ENCODE measurements at places on chromosomes 7 and 10.

DNA sequence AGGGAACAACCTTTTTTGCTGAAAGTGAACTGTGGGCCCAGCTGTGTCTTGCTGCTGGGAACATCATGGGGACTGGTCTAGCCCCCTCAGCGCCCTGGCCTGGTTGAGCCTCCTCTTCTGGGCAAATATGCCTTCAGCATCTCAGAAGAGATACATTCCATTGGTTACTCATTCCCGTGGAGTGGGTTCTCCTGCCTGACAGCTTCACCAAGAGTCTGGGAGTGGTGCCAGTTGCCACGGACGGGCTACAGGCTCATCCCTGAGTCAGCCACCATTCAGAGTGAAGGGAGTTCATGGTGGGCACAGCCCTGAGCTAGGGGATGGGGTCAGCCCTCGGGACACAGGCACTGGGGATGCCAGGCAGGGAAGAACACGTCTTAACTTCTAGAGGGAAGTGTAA, 81.9 kb downstream of the RAMP3 start:
- DNase-seq = no peak

DNA sequence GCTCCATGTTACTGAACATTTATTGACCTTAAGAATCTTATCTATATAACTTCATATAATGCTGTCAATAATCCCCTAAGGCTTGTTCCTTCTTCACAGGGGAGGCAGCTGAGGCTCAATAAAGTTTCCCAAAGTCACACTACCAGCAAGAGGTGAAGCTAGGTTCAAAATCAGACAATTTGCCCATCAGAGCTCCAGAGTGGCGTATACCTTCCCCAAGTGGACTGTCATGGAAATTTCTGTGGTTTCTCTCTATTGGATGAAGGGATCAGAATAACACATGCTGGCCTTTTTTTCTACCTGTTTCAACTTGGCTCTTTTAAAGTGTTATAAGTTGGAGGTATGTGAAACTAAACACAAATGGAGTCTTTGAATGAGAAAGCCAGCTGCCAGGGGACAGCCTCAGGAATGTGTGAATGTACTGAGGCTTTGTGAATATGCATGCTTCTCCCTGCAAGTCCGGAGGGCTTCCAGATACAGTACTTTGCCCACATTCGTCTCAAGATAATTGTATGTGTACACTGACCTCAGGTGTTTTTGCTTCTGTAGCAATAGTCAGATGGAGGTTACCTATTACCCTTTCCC, 656.3 kb upstream of the CELF2 start:
- DNase-seq = no peak

DNA sequence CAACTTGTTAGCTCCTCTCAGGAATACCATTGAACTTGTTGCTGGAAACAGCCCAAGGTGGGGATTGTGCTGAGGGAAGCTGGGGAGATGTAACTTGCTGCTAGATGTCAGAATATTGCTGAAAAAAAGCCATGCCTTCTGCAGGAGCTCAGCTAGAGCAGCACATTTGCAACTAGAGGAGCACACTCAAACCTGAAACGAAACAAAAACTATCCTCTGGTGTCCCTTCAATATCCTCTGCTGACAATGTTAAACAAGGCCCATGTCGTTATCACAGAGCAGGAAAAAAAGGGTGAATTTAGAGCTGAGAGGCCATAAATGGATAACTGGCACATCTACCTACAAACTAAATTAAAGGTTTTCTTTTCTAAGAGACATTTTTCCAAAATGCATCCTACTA, 53.7 kb upstream of the MACC1 start:
- no peak for DNase-seq

DNA sequence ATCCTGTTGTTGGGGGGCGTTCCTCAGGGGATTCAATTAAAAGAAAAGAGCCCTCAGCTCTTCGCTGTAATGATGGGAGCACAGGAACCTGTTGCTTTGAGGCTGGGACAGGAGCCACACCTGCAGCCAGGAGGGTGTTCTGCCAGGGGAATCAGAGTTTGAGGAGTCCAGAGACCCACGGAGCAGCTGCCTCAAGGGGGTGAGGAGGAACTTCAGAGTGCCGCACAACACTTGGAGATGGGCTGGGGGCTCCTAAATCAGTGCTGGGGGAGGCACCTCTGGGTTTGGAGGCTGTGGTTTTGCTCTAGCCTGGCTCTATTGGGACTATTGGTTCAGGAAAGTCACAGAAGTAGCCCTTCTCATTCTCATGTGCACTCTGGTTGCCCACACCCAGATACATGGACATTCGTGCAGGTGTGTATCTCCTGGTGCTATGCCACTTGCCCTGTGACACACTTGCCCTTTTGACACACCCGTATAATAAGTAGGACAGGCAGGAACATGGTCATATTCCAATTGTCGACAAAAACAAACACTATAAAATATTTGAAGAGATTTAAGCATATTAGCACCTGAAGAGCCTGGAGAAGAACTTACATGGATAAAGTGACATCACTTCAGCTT, 98.1 kb downstream of the PTPN20 start:
- DNase-seq = no peak

DNA sequence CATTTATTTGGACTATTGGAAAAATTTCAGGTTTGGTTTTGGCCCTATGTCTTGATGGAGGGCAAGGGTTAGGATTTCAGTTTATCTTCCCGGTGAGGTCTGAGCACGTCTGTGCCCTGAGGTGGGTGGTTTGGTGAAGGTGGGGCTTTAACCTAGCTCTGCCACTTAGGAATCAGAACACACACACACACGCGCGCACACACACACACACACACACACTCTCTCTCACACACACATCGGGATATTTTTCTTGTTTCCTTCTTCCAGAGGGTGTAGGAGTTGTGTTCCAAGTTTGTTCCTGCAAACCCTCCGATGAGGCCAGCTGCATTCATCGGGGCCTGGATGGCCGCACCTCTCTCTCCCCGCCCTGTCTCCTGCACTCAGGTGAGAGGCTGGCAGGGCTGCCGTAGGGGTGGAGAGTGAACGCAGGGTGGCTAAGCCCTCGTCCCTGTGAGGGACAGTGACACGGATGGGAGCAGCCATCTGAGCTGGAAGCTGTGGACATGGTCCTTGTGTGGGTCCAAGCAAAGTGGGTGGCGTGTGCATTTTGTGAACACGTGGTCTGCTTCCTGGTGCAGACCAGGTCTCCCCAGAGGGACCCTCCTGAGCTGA, 34.2 kb downstream of the CHST12 start:
- DNase-seq = no peak

DNA sequence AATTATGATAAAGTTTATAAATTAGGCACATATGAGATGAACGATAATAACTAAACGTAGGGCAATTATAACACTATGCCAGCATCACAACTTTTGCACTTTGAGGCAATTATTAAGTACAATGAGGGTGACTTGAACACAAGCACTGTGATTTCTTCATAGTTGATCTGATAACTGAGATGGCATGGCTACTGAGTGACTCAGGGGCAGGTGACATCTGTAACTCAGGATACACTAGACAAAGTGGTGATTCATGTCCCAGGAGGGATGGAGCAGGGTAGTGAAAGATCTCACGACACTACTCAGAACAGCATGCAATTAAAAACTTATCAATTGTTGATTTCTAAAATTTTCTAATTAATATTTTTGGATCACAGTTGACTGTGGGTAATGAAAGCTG, 98.3 kb upstream of the ARHGAP21 start:
- no peak for DNase-seq

DNA sequence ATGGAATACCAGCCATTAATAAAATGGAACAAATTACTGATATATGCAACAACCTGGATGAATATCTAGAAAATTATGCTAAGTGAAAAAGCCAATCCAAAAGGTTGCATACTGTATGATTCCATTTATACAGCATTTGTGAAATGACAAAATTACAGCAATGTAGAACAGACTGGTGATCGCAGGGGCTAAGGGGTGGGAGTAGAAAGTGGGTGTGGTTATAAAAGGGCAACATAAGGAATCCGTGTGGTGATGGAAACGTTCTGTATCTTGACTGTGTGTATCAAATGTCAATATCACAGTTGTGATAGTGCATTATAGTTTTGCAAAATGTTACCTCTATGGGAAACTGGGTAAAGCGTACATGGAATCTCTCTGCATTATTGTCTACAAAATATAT, 15.0 kb downstream of the CEP41 start:
- no peak for DNase-seq

DNA sequence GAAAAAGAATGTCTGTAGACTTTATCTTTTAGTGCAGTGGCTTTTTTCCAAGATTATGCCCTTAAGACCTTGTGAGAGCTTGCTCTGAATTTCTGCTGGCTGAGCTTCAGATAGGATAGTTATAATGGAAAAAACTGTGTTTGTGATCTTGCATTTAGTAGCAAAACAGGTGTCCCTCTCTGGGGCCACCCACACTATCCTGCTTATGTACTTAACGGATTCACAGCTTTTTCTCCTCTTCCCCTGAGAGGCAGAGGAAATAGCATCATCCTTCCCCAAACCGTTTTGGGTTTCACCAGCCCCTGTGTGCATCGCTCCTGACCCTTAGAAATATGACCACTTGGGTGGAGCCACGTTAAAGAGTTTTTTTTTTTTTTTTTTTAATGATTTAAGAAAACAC, 101.2 kb downstream of the RAB18 start:
- no peak for DNase-seq

- DNase-seq = no peak
These were observed 158.1 kb downstream of the AGMO start for GRCh38 chr7:15403751-15404150.

GRCh38 chr10:131068311-131068710, 243.2 kb downstream of the TCERG1L start:
- DNase-seq = no peak

GRCh38 chr10:75042292-75042974, 69.0 kb upstream of the SAMD8 start:
- no peak for DNase-seq

GRCh38 chr7:137846549-137846826, 286 bp downstream of the DGKI start:
- DNase-seq = no peak

GRCh38 chr10:84762754-84763394, 434.5 kb downstream of the CCSER2 start:
- no peak for DNase-seq

GRCh38 chr7:110929480-110930249, 161.3 kb upstream of the LRRN3 start:
- no peak for DNase-seq

- DNase-seq = no peak
These were observed 175.3 kb downstream of the MDFIC start for GRCh38 chr7:115097175-115097671.

DNA sequence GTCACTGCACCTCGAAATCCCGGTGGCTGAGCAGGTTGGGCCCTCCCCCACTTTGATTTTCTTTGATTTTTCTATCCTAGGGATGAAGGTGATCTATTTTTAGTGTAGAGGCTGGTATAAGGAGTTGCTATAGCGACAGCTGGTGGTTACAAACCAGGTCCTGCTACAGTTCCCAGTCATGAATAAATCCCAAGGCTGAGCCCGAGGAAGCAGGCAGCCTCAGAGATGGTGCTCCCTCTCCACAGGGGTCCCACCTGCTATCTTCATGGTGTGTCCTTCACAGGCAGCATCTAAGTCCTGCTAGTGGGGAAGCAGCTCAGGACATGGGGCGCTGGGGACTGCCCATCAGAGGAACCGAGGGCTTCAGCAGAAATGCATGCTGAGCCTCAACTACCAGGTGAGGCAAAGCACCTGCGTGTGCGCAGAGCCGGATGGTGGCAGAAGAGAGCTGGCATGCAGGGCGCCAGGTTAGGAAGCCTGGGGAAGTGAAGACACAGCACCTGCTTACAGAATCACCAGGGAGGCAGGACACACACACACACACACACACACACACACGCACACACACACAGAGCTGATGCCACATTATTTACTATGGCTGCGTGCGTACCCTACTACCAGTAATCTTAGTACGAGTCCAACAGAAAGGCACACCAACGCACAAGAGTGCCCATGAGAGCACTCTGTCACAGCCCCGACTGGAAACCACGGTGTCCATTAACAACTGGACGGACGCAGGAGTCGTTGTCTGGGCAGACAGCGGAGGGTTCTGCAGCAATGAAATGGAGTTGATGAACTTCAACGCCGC, 150.9 kb downstream of the PRKAG2 start:
- DNase-seq = no peak

DNA sequence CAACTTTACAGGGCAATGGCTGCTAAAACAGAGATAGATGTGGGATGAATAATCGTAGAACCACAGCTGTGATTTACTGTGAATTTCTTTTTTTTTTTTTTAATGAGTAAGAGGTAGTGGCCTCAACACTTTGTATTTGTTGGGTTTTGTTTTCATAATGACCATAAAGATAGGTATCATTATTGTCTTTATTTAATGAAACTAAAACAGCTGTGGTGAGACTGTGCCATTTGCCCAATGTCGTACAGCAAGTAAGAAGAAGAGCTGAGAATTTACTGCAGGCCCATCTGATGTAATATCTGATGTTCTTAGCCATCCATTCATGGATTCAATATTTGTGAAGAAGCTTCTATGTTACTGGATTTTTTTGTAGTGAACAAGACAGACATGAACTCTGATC, 271.2 kb downstream of the IPMK start:
- DNase-seq = no peak

GRCh38 chr7:157874870-157875229, 538.0 kb downstream of the DNAJB6 start:
- DNase-seq = no peak

GRCh38 chr10:122419876-122420623, 34.4 kb upstream of the ARMS2 start:
- no peak for DNase-seq

- DNase-seq = peak; percentile 90
These were observed 110.6 kb upstream of the EFCAB10 start for GRCh38 chr7:105691680-105692564.

- no peak for DNase-seq
These were observed 21.9 kb upstream of the CNPY1 start for GRCh38 chr7:155568333-155568660.

DNA sequence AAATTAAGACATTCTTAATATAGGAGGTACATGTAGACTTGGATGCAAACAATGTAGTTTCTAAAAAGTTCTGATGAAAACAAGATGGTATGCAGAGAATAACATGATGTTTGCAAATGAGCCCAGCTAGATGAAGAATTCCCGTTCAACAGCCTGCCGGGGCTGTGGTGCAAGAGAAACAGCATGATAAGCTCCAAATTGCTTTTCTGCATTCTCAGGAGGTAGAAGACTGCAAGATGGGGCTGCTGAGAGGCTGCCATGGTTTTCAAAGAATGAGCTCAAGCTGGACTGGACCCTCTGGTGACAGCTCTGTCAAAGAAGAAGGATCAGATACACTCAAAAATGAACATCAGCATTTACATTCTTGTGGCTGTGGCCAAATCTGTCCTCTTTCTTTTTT, 73.4 kb upstream of the PALS2 start:
- no peak for DNase-seq

DNA sequence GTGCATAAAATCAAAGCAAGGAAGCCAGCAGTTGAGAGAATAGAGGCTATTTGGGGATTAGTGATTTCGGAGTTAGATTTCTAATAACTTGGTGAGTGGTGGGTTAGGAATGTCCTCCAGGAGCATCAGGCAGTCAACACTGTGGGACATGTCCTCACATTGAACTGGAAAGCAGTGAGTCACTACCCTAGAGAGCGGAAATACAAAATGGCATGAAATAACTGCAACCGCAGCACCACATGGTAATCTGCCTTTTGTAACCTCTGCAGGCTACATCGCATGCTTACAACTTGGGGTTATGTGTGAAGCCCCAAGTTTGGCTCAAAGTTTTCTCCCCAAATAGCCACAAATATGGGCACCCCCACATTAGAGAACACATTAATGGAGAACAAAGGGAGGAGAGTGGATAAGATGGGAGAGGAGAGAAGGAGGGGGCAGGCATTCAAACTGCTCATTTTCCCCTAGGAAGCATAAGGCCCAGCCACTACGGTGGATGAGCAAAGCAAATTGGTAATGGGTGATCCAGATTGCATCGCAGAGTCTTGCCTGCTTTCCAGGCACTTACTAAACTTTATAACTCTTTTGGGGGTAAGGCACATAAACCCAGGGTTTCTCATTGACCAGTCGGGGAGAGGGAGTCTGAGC, 22.0 kb upstream of the SLF2 start:
- no peak for DNase-seq
